ENCODE measurements at places on chromosomes 16 and 17. TPM values are rescaled to one million over a fixed set of nuclear protein-coding genes. Genes with fewer than 3 reads are reported as not detected.

Gene RHBDF2
- polyA plus RNA-seq, result 5.8 TPM

Gene BRIP1
- polyA plus RNA-seq, result 11.7 TPM

Gene P2RX1
- polyA plus RNA-seq, result 0.87 TPM

Gene PSMB3
- polyA plus RNA-seq, result 135 TPM

DNA sequence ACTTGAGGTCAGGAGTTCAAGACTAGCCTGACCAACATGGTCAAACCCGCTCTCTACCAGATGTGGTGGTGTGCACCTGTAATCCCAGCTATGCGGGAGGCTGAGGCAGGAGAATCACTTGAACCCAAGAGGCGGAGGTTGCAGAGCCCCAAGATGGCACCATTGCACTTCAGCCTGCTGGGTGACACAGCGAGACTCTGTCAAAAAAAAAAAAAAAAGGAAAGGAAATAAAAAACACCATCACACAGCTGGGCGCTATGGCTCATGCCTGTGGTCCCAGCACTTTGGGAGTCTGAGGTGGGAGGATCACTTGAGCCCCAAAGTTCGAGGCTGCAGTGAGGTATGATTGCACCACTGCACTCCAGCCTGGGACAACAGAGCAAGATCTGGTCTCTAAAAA lies 13.3 kb upstream of the SBK1 start:
- DNase-seq, result no peak

- no peak for DNase-seq
These were observed 704.3 kb downstream of the MAF start for GRCh38 chr16:78896280-78896679.

DNA sequence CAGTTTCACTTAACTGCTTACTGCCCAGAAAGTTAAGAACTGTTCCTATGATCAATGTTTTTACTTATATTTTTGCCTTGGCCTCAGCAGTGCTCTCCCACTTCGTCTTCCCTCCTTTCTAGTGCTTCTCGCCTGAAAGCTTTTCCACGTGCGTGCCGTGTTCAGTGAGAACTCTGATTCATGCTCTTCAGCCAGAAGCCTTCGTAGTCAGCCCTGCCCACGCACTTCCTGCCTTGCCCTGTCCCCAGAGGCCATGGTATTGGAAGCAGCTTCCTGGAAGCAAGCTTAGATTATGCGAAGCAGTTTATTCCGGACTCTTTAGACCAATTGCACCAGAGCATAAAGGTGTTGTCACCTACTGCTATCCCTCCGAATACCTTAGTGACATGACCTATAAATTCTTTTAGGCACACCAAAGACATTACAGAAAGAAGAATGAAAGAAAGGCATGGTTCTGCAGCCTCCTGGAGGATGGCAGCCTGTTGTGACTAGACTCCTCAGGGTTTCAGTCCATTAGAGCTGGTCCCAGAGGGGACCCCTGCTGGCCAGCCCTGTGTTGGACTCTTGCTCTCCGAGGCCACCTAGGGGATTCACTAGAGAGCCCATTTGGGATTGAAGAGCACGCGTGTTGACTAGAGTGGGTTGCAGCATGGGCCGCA lies 105.2 kb downstream of the RPTOR start:
- DNase-seq, result no peak

DNA sequence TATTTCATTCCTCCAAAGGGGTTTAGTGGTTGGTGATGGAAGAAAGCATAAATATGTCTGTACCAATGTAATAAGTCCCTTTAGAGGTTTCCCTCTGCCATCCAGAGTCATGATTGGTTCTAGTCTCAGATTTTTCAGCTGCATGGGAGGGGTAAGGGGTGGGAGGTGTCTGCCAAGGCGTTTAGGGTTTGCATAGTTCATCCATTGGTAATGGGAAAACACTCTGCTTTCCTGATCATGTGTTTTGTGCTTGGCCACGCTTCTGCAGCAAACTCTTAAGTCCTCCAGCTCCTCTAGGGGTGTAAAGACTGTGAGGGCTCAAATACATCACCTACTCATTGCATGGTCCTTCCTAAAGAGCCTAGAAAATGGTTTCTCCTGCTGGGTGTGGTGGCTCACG lies 29.8 kb downstream of the LIG3 start:
- DNase-seq, result no peak

- DNase-seq, result no peak
These were observed 105.4 kb downstream of the ZNF423 start for GRCh38 chr16:49750341-49751000.

DNA sequence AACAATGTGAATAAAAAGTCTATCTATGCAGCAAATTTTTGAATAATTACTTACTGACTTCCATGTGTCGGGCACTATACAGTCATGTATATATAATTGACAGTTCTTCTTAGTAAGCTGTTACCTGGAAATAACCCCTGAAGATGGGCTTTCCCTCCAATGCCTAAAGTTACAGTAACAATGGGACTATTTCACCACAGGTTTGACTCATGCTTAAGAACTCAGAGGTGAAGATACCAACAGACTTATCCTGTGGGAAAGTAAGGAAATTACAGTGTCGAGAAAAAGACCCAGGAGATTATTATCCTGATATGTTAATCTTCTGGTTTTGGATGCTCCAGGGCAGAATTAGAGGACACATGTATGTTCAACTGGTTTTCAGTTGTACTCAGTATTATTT lies 601.5 kb upstream of the SOX9 start:
- DNase-seq, result no peak

- no peak for DNase-seq
These were observed 20.9 kb downstream of the TNS4 start for GRCh38 chr17:40480501-40481003.

- no peak for DNase-seq
These were observed 2.2 kb upstream of the FZD2 start for GRCh38 chr17:44555099-44555498.

Data from right renal pelvis (tissue), 4 donors.